ENCODE measurements at places on chromosomes 7 and 10.
A peak's percentile ranks its signal among the peaks of the same experiment; 100 is the strongest.

DNA sequence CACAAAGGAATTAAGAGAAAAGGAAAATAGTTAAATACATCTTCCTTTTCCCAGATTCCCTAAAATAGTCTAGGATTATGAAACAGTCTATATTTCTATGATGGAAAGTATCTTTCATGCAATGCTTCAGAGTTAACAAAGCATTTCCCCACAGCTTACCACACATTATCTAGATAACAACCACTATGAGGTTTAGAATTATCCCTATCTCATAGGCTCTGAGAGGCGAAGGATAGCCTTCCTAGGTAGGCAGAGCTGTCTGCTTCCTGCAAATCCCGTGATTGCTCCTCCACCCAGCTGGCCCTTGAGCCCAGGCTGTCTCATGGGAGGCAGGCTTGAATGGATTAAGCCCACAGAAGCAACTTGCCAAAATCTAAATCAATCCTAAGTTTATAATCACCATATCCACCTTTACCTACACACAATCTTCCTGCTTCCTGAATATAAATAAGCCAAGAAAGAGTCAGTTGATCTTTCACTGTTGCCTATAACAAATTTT is 321.4 kb upstream of the AOAH start:
- DNase-seq = no peak

GRCh38 chr10:33093362-33093761 is 135.3 kb upstream of the ITGB1 start:
- DNase-seq = no peak

DNA sequence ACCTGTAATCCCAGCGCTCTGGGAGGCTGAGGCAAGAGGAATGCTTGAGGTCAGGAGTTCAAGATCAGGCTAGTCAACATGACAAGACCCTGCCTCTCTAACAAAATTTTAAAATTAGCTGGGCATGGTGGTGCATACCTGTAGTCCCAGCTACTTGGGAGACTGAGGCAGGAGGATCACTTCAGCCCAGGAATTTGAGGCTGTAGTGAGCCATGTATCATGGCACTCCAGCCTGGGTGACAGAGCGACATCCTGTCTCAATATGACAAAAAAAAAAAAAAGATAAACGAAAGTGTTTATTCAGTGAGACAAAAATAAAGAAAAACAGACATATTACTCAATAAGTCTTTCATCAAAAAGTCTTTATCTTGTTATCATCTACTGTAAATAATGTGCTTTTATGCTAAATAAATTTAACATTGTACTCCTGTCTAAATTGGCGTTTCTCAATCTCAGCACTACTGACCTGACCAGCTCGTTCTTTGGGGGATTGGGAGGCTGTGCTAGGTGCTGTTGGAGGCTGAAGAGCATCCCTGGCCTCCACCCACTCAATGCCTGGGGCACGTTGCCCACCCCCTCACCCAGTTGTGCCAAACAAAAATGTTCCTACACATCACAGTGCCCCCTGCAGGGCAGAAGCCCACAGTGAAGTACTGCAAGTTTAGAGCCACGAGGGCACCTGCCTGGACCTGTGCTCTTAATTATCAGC is 57.7 kb downstream of the NCAPG2 start:
- no peak for DNase-seq

DNA sequence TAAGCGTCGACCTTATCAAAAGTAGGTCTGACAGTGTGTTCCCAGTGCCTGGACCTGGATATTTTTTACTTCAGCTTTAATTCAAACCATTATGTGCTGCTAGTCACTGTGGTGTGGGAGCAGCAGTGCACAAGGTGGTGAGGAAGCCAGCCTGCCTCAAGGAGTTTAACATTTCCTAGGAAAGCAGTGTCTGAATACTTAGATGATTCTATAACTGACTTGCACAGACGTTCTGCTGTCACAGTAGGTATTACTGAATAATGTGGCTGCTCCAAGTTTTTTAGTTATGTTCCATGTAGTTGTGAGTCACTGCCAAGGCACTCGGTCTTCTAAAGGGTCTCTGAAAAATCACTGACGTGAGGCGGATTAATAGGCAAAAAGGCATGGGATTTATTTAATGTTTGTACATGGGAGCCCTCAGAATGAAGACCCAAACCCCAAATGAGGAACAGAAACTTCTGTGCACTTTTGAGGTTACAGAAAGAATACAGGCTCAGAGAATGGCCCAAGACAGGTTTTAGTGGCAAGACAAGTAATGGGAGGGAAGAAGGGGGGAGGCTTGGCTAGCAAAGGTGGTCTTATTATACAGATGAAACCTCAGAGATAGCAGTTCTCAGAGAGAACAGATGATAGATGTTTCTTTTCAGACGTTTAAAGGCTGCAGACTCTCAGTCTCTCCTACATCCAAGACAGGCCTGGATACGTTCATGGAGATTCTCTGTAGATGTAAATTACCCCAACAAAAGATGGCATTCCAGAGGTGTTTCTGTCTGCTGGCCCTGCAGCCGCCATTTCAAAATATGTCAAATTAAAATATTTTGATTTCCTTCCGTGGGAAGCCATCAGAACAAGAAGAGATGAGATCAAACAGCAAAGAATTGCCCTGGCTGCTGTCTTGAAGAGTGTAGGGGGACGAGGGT is 209.3 kb downstream of the SDK1 start:
- DNase-seq = no peak

GRCh38 chr10:81013771-81014170 is 476.1 kb downstream of the SH2D4B start:
- DNase-seq = no peak

DNA sequence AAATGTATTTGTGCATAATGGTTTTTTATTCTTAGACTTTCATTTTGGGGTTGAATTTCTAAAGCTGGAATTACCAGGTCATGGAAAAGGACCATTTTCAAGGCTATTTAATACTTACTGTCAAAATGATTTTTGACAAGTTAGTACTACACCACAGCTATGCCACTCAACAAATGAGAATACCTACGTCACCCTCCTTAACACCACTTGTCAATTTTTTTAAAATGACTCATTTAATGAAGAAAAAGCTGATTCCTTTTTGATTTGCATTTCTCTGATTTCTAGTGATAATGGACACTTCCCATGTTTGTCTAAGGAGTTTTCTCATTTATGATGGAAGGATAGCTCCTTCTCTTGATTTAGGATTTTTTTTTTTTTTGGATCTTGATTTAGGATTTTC is 63.3 kb downstream of the VSTM4 start:
- DNase-seq = no peak

GRCh38 chr10:128384831-128385230 is 258.6 kb upstream of the MKI67 start:
- no peak for DNase-seq

DNA sequence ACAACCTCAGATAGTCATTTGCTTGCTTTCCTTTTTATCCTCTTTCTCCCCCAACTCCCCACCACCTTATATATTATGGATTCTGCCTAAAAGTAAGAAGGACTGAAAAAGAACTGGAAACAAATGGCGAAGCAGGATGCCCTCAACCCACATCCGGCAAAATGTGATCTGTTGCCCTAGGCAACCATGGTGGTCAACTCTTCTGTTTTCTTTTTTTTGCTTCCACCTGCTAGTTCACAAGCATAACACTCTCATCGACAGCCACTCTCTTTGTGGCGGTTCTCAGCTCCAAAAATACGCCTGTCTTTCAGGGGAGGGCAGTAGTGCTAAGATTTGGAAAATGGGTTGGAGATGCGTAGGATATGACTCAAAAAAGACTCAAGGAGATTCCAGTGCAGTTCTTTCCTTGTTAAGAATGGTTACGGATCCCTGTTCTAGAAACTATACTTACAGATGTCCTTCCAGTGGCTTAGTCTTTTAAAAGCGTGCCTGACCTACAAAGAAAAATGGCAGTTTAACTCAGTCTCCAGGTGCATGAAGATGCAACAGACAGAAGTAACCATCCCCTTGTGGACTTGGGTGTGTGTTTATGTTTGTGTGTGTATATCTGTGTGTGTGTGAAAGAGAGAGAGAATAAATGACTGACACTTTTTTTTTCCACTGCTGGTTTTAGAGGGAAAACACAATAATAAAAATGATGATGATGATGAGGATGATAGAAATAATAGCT is 10.7 kb downstream of the APBB1IP start:
- DNase-seq = peak; percentile 56

DNA sequence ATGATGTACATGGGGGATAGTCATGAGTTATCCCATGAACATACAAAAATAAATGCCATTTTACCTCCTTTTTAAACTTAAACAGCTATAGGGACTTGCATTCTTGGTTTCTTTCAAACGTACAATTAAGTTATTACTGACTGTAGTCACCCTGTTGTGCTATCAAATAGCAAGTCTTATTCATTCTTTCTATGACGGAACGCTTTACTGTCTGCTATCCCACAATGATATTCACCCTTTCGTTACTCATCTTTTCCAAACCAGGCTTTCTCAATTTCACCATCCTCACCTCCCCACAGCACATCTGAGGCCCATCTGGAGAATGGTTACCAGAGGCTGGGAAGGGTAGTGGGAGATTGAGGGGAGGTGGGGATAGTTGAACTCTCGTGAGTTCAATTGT is 218.8 kb downstream of the PHF14 start:
- no peak for DNase-seq

GRCh38 chr7:127598318-127598717 is 4.8 kb downstream of the FSCN3 start:
- no peak for DNase-seq

DNA sequence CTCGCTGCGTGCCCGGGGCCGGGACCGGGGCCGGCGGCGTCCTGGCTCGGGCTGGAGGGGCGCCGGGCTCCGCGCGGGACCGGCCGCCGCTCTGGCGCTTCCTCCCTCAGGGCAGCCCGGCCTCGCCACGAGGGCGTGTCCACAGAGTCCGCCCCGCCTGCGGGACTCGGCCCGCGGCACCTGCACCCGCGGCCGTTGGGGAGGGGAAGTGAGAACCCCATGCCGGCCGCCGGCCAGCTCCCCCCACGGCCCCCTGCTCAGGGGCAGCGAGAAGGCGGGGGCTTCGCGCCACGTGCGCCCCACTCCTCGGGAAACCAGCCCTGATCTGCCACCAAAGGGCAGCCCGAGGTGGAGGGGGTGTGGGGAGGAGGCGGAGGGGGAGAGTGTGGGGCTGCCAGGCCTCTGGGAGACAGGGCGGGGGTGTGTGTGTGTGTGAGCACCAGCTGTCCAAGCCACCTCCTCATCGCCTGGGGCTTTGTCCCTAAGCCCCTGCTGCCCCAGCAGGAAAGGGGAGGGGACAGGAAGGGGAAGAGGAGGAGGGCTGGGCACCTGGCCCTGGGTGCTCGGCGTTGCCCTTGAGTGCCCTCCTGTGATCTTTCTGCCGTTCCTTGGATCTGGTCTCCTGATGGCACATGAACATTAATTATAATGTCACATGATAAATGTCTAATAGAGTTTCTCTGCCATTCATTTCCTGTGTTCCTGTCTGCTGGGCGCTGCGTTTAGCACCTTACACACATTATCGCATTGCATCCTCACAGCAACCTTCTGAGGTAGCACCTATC is at the start of gene PIK3AP1:
PIK3AP1 (minus strand) TSS at position 93 of the 785 bp plus-strand sequence. CDS start 120 bp downstream, outside the sequence.
- peak; percentile 23 for DNase-seq

DNA sequence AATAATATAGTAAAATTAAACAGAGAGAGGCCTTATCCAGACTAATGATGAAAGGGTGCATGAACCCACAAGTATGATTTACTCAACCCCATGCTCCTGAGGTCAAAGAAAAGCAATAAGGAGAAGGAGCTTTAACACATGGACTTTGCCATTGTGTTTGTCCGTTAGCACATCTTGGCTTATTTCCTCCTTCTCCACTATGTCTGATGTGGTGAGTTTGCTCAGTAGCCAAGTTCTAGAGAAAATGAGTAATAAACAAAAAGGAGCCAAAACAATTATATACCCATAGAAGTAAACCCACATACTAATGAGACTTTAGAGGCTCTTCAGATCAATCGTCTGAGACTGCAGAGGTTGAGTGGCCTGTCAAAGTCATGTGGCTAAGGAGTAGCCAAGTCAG is 26.1 kb upstream of the ADD3 start:
- no peak for DNase-seq

DNA sequence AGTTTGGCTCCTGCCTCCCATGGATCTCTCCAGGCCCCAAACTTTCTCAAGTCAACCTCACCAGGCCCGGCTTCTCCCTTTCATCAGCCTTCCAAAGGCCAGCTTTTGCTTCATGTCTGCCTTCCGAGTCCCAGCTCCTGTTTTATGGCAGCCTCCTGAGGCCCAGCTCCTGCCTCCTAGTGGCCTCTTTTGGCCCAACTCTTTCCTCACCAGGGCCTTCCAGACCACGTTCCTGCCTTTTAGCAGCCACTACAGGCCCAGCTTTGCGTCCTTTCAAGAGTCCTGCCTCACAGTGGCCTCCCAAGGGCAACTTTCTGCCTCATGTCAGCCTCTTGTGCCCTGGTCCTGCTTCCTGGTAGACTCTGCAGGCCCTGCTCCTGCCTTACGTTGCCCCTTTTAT is 15.3 kb upstream of the TMEM248 start:
- DNase-seq = no peak

DNA sequence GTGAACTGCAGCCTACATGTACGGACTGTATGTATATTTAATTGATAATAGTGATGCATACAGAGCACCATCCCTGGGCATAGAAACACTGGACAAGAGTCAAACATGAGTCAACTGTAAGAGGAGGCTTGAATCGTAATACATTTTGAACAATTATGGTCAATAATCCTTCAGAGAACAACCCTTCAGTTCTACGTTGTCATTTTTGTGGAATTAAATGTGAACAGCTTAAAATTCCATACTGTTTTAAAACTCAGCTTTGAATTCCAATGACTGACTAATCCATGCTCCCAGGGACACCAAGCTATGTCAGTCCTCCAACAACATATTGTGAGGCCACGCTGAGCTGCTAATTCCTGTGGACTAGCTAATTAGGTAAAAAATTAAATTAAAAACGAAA is 41.5 kb upstream of the KMT2E start:
- no peak for DNase-seq

- DNase-seq = peak; percentile 87
Observed at GRCh38 chr10:72048450-72049124, 39.8 kb downstream of the SPOCK2 start.

DNA sequence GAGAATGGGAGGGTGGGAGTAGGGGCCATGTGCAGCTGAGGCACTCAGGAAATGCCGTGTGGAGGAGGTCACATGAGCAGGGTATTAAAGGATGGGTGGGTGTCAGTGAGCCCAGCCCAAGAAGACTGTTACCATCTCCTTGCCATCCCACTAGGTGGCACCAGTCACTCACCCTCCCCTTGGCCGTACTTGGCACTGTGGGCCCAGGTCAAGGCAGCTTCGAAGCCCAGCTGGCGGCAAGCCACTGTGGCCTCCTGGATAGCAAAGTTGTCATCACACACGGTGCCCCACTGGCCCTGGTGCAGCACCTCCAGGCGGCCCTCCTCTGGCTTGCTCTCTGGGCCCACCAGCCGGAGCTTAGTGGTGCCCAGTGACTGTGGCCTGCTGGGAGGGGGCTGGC is 5.4 kb downstream of the LOXL4 start:
- no peak for DNase-seq

- DNase-seq = no peak
Observed at GRCh38 chr10:6065835-6066234, 3.7 kb upstream of the IL2RA start.

All from stimulated activated CD4-positive, alpha-beta T cell treated with anti-CD3 and anti-CD28 coated beads, Interleukin-1b, Interleukin-23, amount 100 ng/mL, for 48 hours (primary cell).